Right ventricle myocardium inferior (tissue), 1 donor: ENCODE measurements at places on chromosomes 6 and 20.

DNA sequence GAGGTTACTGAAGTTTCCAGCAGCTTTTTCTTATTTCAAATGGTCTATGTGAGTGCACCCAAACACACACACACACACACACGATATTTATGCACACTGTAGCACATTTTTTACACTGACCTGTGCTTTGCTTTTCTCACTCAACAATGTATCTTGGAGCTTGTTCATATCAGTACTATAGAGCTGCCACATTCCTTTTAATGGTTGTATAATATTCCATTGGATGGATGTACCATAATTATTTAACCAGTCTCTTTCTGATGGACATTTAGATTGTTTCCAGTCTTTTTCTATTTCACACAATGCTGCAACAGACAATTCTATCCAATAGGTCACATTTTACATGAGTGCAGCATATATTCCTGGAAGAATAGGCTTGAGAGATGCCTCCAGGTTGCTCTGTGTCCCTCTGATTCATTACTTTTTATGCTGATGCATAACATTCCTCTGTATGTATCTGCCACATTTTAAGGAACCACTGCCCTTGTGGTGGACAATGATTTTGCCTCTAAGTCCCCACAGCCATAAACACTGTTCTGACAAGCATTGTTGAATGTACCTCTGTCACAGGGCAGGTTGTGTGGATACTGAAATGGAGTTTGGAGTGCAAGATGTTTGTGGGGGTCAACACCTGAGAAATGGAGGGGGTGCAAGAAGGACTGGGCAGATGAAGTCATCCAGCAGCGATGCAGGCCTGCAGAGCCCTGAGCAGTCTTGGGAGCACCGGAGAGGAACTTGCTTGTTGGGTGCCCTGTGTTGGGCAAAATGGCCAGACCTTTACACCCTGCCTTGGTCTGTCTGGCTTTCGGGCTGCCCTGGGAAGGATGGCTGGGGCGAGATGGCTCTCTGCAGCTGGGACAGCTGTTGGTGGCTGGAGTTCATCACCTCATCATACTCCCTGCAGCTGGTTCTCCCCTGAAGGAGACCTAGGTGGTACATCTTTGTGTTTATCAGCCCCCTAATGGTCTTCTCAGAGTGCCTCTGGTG lies 13.6 kb downstream of the CEBPB start:
- no peak for DNase-seq

GRCh38 chr20:23086931-23087411 lies 847 bp upstream of the CD93 start:
- DNase-seq = peak; percentile 82

GRCh38 chr6:36697481-36697903 lies at the start of gene RAB44:
TSS of gene RAB44 (plus strand) at chr6:36697826. CDS start at chr6:36704236, 6,410 bp downstream.
- DNase-seq = no peak

DNA sequence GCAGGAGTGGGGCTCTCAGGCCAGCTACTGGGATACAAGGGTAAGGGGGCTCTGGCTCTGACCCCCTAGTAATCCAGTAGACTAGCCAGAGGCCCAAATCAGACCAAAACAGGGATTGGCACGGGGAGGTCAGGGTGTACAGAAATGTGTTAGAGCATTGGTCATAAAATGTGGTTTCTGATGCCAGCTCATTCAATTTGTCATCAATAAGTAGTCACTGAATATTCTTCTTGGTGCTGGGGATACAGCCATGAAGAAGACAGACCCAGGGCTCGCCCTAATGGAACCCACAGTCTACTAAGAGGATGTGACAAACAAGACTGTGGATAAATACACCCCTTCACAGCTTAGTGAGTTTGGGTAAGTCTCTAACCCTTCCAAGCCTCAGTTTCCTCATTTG lies 11.1 kb downstream of the MAP1LC3A start:
- no peak for DNase-seq

DNA sequence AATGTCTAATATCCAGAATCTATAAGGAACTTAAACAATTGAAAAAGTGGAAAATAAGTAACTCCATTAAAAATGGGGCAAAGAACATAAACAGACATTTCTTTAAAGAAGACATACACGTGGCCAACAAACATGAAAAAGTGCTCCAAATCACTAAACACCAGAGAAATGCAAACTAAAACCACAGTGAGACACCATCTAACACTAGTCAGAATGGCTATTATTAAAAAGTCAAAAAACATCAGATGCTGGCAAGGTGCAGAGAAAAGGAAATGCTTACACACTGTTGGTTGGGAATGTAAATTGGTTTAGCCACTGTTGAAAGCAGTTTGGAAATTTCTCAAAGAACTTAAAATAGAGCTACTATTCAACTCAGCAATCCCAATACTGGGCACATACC lies 169.2 kb upstream of the MANEA start:
- no peak for DNase-seq
